NCI-H187 (cell line): ENCODE measurements at places on chromosomes 12 and 14.

DNA sequence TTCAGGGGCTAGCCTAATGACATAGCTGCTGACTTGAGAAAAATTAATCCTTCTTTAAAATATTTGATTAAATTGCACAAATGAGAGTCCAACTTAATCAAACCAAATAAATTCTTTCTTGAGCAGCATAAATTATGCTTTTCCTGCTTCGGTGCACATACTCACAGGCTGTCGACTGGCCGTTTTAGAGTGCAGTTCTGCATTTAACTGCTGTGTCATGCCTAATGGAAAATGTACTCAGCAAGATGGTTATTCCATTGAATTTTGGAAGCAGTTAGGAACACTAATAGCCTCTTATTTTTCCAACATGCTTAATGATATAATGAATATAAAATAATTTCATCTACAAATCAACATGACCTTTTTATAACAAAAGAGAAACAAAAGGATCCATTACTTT, 266.1 kb upstream of the LRIG3 start:
- DNase-seq: no peak

GRCh38 chr14:66959437-66960050, 229.7 kb upstream of the GARIN2 start:
- DNase-seq: no peak

DNA sequence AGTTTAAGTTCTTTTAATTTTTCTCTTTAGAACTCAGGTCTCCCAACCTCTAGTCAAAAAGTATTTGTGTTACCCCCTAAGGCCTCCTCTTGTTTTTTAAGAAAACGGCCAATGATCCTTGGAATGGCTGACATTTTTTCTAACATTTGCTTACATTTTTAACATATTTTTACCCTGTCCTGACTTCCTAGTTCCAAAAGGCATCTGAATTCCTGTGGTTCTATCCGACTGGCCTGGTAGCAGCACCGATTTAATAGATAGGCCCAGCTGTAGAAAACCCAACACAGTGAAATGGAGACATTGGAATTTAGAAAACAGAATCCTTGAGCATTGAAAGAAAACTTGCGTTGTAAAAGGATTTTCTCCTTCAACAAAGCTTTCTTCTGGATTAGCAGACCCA, 134.7 kb upstream of the GSC start:
- no peak for DNase-seq

DNA sequence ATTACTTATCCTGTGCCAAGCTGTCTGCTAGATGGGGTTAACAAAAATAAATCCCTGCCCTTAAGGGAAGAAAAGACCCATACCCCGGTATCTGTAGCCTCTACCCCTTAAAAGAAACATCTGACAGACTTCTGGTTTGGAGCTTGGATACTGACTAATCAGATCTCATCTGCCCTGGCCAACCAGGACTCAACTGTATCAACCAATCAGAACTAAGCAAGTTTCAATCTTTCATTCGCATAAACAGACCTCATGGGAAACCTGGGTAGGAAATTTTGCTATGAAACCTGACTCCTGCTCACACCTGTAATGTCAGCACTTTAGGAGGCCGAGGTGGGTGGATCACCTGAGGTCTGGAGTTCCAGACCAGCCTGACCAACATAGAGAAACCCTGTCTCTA, 26.4 kb upstream of the PRMT8 start:
- no peak for DNase-seq

DNA sequence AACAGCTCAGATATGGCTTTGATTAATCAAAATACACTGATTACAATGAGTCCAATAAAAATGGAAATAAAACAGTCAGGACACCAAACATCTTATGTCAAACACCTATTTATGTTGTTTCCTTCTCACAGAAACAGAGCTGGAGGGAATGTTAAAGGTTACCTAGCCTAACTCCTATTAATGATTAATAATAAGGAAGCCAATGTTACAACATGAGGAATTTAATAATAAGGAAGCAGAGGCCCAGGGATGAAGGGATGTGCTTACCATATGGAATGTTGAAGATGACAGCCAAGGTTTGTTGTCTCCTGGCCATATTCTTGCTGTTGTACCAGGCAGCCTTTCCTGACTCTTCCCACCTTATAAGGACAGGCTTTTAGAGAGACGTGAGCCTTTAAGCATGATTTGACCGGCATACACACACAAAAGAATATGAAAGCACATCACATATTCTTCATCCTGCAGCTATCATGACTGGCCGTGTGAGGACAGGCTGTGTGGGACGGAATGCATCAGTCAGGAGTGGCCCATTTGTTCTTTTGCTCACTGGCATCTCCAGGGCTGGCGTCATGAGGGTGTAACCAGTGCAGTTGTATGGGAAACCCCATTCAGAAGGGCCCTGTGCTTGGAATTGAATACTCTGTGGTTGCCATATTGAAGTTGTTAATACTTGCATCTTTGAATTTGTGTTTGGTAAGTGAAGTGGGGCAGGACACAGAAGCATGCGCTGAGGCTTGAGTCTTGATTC, 3.1 kb upstream of the GPRC5D start:
- no peak for DNase-seq

GRCh38 chr14:85536833-85537190, 6.9 kb downstream of the FLRT2 start:
- no peak for DNase-seq

DNA sequence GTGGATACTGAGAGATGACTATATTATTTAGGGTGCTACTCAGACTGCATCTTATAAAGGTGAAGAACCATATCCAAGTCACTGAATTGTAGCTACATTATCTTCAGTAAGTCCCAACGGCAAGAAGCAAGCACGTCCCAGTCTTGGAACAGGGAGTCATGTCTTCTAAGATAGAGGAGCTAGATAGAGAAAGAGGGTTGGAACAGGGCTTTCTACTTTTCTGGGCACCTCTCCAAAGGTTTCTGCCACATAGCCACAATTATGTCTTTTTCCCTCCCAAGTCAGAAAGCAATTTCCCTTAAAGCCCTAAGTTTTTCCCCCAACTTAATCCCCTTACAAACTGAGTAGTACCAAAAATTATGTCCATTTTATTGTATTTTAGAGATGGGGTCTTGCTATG, 22.4 kb downstream of the MAPK1IP1L start:
- no peak for DNase-seq

DNA sequence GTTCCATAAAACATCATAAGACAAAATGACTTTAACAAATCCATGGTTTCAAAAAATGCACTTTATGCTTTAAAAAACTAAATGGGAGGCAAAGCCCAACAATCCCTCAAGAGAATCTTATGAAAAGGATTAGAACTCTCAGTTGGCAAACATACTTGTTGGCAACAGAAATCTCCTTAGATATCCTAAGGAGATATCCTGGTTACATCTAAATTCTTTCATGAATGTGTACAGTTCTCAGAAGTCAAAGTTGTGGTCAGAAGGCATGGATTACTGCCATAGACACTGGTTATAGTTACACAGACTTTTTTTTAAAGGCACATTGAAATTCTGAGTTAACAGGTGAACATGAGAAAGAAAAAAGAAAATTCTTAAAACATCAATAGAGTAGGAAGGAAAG, 17.5 kb upstream of the ISM2 start:
- no peak for DNase-seq
